A172 (cell line): ENCODE measurements at places on chromosomes 1 and 21. TPM values are rescaled to one million over a fixed set of nuclear protein-coding genes. Genes with fewer than 3 reads are reported as not detected.

The SDHB gene
- total RNA-seq = 186 and 241 TPM in 2 replicates

The KCNH1 gene
- total RNA-seq = 5.3 and 6.9 TPM in 2 replicates

The FAM72C gene
- 7.7 and 10.2 TPM in 2 replicates for total RNA-seq

The TNFRSF4 gene
- total RNA-seq = not detected in 2 replicates

The GRHL3 gene
- total RNA-seq = 0.10 TPM in 1 of 2 replicates, not detected in the other
